ENCODE measurements at places on chromosomes 3 and 15. TPM values are rescaled to one million over a fixed set of nuclear protein-coding genes. Genes with fewer than 3 reads are reported as not detected.

SEMA3F gene
- total RNA-seq = 9.7 TPM

CPNE9 gene
- total RNA-seq = not detected

GRCh38 chr3:48797626-48798025 lies 50.0 kb downstream of the PRKAR2A start:
- DNase-seq = no peak

GRCh38 chr15:93612953-93613352 lies 523.9 kb upstream of the RGMA start:
- DNase-seq = no peak

GRCh38 chr15:87981969-87982368 lies 274.6 kb downstream of the NTRK3 start:
- no peak for DNase-seq

GRCh38 chr3:14210290-14210688 lies 31.7 kb downstream of the LSM3 start:
- no peak for DNase-seq
